ENCODE measurements at places on chromosomes 5 and 9.

DNA sequence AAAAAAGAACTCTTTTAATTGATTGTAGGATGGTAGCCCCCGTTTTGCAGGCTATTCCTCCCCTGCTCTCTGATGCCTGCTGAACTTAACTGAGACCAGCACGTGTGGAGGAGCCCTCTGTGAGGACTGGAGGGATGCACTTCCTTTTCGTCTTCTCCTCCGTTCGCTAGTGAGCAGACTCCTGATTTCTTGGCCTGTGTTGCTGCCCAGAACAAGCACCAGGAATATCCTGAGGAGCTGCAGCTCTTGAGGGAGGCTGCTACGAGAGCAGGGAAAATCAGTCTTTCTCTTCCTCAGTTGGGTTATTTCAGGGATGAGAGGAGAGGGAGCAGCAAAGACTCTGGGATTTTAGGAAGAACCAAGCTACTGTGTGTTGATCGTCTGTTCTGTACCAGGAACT, 74.7 kb downstream of the ARHGAP26 start:
- H3K4me1 ChIP-seq = peaks cover 4% of the 10 kb centered on the region
- no peak overlapping the region for H3K4me3 ChIP-seq
- H3K27me3 ChIP-seq = peaks cover 15% of the 10 kb centered on the region

GRCh38 chr5:154296525-154297159, 106.1 kb downstream of the GALNT10 start:
- no peaks in the 10 kb centered on the region for H3K27me3 ChIP-seq
- H3K36me3 ChIP-seq = peaks cover 11% of the 10 kb centered on the region
- no peak overlapping the region for H3K4me3 ChIP-seq

DNA sequence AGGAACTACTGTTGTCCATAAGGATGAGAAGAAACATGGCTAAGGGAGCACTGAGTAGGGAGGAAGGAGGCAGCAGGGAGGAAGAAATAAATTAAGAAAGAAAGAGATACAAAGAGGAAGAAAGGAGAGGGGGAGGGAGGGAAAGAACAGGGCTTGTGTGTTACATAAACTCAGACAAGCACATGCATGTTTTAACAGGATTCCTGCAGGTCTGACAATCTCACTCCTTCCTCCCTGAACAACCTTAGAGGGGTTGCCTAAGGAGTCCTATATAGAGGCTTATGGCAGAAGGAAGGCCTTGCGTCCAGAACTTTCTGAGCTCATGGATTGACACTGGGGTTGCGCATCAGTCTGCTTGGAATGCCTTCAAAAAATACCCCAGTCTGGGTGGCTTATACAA, 4.2 kb upstream of the KCNIP1 start:
- H3K27me3 ChIP-seq = peaks cover 18% of the 10 kb centered on the region
- H3K4me1 ChIP-seq = no peaks in the 10 kb centered on the region

GRCh38 chr5:109739741-109740728, 50.3 kb downstream of the MAN2A1 start:
- H3K36me3 ChIP-seq = no peaks in the 10 kb centered on the region
- peak overlapping the region; percentile 55 for H3K27ac ChIP-seq
- no peak overlapping the region for H3K4me3 ChIP-seq
- peak; percentile 55 for DNase-seq
- H3K27me3 ChIP-seq = no peaks in the 10 kb centered on the region

GRCh38 chr5:164433106-164433870, 927.9 kb downstream of the MAT2B start:
- H3K4me1 ChIP-seq = peaks cover 6% of the 10 kb centered on the region
- H3K36me3 ChIP-seq = no peaks in the 10 kb centered on the region
- H3K27me3 ChIP-seq = no peaks in the 10 kb centered on the region
- DNase-seq = peak; percentile 35

DNA sequence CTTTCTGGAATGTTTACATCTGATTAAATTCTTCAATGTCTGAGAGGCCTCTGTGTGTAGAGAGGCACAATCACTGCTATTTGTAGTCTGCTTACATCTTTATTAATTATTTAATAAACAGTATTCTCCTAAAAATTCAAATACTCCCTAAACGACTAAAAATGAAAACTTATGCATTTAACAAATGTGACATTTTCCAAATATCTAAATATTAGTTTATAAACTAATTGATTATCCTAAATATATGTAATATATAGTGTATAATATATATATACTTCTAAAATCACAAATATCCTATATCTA, 57.7 kb upstream of the ZBED3 start:
- DNase-seq = no peak
- no peak overlapping the region for H3K27ac ChIP-seq
- H3K36me3 ChIP-seq = no peaks in the 10 kb centered on the region
- H3K4me1 ChIP-seq = no peaks in the 10 kb centered on the region

Data from IMR-90 (cell line).